Hippocampal formation (tissue), 2 donors: ENCODE measurements at places on chromosomes 16 and 17.

GRCh38 chr17:27603880-27604794, 26.9 kb upstream of the LGALS9 start:
- no peak for DNase-seq

DNA sequence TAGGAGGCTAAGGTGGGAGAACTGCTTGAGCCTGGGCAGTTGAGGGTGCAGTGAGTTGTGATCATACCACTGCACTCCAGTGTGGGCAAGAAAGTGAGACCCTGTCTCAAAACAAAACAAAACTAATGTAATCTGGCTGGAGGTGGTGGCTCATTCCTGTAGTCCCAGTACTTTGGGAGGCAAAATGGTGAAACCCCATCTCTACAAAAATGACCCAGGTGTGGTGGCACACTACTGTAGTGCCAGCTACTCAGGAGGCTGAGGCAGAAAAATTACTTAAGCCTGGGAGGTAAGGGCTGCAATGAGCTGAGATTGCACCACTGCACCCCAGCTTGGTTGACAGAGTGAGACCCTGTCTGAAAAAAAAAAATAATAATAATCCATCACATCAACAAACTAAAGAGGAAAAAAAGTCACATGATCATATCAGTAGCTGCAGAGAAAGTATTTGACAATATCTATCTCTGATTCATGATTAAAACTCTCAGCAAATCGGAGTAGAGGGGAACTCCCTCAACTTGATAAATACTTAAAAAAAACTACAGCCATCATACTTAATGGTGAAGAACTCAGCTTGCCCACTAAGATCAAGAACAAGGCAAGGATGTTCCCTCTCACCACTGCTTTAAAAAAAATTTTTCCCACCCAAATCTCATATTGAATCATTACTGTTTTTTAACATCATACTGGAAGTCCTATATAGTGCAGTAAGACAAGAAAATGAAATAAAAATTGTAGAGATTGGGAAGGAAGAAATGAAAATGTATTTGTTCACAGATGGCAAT, 31.0 kb downstream of the DHRS7B start:
- DNase-seq = no peak

GRCh38 chr16:30567991-30568638, 3.4 kb downstream of the ZNF688 start:
- no peak for DNase-seq

GRCh38 chr17:45929344-45929743, 35.0 kb downstream of the MAPT start:
- DNase-seq = no peak

- no peak for DNase-seq
Measured at GRCh38 chr16:23827057-23827456, 8.7 kb upstream of the PRKCB start.

DNA sequence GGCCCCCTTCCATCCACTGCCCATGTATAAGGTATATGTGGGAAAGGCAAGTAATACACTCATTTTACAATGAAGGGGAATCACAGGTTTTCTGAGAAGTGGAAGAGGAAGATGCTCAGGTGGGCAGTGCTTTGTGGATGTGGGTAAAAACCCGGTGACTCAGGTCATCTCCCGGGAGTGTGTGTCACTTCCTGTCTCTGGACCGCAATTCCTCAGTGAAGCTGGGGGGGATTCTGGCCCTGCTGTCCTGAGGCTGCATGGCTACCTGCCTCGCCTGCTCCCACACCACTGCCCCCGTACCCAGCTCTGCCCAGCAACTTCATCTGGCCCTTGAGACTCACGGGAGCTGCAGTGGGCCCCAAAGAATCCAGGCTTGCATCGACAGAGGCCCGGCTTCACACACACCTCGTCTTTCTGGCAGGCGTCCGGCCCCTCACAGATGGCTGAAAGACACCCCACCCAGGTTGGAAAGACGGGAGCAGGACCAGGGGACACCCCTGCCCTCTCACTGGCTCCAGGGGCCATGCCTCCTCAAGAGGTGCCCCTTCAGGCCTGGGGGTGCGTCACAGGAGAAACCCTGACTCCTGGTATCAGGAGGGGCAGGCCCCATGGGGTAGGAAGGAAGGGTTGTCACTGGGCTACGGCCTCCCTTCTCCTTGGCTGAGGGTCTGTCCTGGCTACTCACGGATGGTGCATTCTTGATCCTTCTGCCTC, 882 bp downstream of the SCARF1 start:
- DNase-seq = no peak

DNA sequence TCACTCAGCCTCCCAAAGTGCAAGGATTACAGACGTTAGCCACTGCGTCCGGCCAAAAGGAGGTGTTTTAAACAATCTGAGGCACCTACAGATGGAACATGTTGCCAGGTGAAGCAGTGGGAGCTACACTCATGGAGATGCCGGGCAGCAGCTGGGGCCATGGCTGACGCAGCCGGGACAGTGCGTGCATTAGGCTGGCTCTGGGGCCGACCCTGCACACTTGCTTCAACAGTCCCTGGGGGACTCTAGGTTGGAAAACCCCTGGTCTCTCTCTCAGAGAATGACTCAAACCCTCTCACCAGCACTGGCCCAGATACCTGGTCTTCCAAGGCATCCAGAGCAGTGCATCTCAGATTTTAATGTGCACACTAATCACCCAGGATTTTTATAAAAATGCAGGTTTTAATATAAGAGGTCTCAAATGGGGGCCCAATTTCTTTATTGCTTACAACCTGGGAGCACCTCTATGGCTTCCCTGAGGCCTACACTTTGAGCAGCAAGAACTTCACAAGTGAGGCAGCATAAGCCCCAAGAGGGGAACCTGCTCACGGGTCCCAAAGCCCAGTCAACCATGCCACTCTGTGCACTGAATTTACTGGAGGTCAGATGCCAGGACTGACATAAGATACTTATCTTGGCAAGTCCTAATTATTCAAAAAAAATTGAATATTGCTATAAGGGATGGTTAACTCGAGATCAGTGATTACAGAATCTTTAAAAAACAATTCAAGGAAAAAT, 70.8 kb upstream of the TRAP1 start:
- DNase-seq = no peak

DNA sequence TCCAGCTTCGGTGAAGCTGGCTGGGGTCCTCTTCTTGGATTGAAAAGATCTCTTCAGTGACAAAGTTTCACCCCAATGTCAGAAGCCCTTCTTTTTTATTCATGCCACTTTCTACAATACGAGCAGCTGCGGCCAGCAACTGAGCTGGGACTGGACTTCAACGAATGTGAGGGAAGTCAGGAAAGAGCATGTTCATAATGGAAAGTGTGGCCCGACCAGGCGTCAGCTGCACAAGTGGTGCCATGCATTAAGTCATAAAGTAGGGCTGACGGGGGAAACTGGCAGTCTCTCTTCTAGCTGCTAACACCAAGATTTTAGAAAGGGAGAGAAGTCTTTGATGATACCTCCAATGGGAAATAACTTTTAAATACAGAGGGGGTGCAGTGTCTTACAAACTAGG, 192.6 kb downstream of the PARN start:
- no peak for DNase-seq

GRCh38 chr17:76146053-76146851, 5.2 kb upstream of the FOXJ1 start:
- DNase-seq = no peak

DNA sequence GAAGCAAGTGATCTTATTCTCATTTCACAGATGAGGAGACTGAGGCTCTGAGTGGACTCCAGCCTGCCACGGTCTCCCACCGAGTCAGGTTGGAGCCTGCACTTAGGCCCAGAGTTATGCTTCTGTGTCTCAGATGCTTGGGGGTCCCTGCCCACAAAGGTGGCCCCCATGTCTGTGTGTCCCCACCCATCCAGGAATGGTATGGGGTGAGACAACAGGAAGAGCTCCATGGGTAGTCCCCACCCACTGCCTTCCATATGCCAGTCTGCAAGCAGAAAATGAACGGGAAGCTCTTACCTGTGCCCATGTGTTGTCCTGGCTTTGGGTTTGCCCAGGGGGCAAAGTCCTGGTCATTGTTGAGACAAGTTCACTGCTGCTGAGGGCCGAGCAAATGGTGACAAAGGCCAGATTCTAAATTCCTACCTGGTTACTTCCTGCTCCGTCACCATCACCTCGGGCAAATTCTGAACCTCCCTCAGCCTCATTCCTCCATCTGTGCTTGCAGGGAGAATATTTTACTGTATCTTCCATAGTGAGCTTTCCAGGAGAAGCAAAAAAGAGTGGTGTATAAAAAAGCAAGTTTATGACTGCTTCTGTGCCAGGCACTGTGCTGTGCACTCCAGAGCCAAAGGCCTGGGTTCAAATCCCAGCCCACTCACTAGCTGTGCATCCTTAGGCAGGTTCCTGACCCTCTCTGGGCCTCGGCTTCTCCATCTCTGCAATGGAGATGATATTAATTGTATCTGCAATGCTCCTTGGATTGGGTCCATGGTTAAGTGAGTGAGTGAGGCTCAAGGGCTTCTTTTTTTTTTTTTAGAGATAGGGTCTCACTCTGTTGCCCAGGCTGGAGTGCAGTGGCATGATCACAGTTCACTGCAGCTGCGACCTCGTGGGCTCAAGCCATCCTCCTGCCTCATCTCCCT, 9.3 kb downstream of the IL4R start:
- no peak for DNase-seq

DNA sequence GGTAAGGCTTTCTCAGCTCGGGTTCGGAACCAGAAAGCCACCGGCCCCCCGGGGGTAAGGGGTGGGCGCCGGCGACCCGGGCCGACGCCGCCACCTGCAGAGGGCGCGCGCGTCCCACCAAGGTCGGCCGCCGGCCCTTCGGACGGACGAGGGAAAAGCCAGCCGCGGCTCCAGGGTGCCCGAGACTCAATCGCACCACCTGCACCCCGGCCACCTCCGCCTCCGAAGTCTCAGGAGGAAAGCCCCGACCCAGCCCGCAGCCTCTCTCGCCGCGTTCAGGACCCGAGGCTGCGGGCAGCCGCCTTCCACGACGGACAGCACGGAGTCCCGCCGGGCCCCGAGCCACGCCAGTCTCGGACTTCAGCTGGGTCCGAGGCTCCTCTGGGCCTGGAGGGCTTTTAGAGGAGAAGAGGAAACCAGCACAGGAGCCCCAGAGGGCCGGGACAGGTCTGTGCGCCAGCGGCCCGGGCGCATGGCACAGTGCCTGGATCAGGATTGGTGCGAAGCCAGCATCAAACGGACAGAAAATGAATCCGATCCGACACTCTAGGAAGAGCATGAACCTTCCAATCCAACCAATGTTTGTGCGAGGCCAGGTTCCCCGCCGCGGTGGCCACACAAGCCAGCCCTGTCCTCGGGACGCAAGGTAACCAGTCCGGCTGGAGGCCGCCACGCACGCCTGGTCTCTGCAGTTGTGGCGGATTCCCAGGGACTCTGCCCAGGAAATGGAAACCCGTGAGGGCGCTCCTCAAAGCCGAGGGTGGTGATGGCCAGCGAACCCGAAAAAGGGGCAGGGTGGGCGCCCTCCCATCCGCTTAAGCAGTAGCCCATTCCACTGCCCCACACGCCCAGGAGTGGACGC, 6.7 kb downstream of the CBX8 start:
- DNase-seq = no peak

DNA sequence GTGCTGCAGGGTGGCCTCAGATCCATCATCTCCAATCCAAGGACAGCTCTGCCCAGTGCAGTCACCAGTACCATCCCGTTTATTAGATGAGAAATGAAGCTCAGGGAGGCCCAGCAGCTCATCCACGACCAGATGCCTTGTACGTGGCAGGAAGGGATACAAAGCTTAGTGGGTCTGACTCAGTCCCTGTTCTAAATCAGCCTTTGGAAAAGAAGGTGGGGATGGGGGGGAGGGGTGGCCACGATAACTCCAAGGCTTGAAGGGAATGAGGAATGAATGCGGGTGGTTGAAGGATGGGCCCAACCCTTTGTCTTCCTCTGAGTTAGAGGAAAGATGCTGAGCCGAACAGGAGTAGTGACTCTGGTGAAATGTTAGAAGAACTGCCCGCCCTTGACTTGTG, 25.8 kb downstream of the LLGL2 start:
- DNase-seq = no peak

- DNase-seq = no peak
Measured at GRCh38 chr16:74107795-74108610, 188.6 kb upstream of the PSMD7 start.

- DNase-seq = no peak
Measured at GRCh38 chr17:1976000-1976682, 49.0 kb downstream of the RTN4RL1 start.

GRCh38 chr17:57747221-57748017, 2.3 kb upstream of the CCDC182 start:
- peak; percentile 73 for DNase-seq

DNA sequence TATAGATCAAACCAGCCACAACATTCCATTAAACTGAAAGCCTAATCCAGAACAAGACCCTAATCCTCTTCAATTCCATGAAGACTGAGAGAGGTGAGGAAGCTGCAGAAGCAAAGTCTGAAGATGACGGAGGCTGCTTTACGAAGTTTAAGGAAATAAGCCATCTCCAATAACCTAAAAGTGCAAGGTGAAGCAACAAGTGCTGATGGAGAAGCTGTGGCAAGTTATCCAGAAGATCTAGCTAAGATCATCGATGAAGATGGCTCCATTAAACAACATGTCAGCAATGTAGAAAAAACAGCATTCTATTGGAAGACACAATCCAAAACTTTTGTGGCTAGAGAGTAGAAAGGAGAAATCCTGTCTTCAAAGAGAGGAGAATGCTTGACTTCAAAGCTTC, 69.6 kb downstream of the KANSL1 start:
- DNase-seq = no peak

GRCh38 chr17:82007495-82008257, 15.0 kb downstream of the CENPX start:
- DNase-seq = no peak

DNA sequence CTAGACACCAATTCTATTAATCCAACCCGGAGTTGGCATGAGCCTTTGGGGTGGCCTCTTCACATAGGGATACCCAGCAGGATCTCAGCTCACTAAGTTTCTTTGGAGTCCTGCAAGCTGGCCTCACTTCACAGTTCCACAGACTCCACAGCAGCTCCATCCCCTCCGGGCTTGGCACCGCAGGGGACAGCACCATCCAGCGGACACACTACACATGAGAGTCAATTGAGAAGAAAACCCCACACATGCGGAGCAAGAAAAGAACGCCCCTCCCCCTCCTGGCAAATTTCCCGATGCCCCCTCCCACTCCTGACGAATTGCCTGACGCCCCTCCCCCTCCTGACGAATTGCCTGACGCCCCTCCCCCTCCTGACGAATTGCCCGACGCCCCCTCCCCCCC, 31.1 kb downstream of the KLHDC4 start:
- DNase-seq = no peak

- no peak for DNase-seq
Measured at GRCh38 chr17:55324296-55324978, 59.7 kb downstream of the HLF start.
